ENCODE measurements at places on chromosomes 16 and 17.

DNA sequence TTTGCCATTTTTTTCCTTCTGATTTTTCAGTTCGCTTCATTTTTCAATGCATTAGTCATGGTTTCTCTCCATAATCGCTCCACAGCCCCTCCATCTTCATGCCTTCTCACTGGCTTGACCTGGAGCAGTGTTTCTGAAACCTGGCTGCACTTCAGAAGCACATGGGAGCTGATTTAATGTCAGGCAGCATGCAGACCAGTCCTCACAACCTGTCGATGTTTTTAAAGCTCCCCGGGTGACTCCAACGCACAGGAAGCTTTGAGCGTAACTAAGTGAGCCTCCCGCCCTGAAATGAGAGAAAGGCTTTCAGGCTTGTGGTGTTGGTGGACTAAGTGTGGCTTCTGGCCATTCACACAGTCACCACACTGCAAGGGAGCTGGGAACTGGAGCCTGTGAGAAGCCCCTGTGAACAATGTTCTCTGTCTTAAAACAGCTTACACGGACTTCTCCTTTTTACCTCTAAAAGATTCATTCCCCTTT is 16.8 kb upstream of the DRG2 start:
- peak; percentile 53 for DNase-seq

DNA sequence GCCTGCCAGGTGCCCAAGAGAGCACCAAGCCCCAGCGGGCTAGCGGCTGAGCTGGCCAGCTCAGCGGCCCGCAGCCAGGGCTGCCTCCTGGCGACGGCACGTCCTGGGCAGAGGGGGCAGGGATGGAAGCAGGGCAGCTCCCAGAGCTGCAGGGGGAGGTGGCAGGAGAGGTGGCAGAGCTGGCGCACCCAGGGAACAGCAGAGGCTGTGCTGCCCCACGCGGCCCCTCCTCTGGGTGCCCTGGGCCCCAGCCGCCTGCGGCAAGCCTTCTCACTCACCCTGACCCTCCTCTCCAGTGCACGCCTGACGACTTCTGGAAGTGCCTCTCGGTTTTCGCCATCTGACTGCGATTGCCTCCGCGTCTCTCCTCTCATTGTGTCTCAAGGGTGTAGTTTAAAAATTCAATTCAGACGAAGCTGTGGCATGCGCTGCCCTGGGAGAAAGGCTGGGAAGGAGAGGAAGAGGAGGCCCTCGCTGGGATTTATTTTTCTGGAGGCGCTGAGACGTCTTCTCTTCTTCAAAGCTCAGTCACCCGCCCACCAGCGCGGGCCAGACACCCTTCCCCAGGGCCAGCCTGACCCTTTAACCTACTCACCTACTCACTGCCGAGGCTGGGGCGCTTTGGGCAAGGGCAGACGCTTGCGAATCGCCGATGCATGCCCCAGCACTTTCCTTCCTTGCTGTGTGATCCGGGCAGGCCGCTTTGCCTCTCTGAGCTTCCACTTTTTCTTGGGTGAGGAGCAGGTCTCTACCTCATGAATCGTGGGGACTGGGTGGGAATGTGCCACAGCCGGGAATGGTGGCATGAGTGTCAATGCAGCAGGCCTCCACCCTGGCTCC is 24.9 kb downstream of the GSE1 start:
- DNase-seq = no peak

- DNase-seq = no peak
These were observed 662.5 kb upstream of the SALL1 start for GRCh38 chr16:51813609-51814008.

GRCh38 chr17:42253578-42253977 is 22.6 kb downstream of the STAT5B start:
- no peak for DNase-seq

DNA sequence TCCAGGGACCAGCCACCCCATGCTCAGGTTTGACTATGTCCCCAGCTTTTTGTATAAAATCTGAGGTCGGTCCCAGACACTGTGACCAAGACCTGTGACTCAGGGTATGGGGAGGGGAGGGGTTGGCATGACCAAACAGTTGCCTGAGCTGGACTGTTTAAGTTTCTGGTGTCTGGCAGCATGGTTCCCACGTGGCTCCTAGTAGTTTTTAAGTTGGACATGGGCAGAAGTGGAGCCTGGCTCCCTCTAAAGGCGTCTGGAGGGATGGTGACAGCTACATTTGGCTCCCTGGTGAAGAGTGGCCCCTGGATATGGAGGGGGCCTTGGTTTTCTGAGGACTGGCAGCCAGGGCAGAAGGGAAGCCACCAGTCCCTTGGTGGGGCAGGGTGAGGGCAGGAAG is 7.9 kb downstream of the SMCR8 start:
- DNase-seq = no peak

DNA sequence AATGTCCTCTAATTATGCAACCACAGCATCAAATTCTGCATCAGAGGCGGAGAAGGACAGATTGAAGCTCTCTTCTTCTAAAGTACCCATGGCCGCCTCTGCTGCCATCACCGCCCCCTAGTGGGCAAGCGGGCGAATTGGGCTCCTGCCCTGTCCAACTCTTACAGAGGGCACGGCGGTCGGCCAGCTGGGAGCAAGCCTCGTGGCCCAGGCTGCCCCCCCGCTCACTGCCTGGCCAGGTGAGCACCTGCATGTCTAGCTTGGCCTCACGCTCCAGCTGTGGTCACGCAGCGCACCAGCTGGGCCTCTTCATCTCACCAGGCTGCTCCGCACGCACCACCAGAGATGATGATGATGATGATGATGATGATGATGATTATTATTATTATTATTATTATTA is 146.1 kb upstream of the TOM1L1 start:
- DNase-seq = no peak

GRCh38 chr16:74439685-74440084 is 18.4 kb upstream of the CLEC18B start:
- DNase-seq = no peak

- no peak for DNase-seq
These were observed 51.0 kb upstream of the CA10 start for GRCh38 chr17:52209507-52209906.

GRCh38 chr16:54281535-54282201 is 4.9 kb downstream of the IRX3 start:
- no peak for DNase-seq

DNA sequence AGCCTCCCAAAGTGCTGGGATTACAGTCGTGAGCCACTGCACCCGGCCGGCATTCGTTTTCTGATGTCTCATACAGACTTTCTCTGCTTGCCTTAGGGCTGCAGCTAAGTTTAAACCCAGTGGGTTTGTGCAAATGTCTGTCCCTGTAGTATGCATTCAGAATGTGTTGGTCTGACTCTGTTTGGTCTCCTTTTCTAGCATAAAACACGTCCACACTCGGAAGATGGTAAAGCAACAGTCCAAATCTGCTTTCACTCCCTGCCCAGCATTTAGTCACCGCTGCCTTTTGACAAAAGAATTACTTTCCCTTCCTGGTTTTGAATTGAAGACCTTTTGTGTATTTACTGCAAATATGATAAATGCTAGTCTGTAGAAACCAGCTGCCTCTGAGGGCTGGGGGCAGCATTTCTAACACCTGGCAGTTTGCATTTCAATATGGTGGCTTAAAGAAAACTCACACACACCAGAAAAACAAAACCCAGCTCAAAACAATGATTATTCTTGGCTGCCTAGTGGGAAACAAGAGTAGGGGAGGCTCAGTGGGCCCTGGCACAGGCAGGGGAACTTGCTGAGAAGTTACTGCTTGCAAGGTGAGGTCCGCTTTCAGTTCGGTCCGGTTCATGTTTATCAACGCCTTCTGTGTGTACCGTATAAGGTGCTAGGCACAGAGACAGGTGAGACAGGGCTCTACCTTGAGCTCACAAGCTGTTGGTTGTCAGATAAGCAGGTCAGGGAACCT is 56.9 kb downstream of the MSI2 start:
- no peak for DNase-seq

- DNase-seq = no peak
These were observed 452 bp downstream of the SLC25A10 start for GRCh38 chr17:81712468-81713003.

DNA sequence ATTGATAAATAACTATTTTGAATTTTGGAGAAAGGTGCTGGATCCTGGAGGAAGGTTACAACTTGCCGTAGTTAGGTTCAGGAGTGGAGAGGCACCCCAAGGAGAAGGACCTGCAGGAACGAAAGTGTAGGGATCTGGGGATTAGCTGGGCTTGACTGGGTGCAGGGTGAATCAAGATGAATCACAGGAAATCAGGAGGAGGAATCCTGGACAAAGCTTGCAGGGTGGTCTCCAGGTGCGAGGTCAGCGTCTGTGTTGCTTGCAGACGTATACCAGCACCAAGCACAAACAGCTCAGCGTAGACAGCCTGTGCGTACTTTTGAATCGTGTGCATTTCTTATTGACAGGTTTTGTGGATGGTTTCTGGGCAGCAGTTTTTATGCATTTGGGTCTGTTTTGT is 144.3 kb downstream of the MSI2 start:
- no peak for DNase-seq

DNA sequence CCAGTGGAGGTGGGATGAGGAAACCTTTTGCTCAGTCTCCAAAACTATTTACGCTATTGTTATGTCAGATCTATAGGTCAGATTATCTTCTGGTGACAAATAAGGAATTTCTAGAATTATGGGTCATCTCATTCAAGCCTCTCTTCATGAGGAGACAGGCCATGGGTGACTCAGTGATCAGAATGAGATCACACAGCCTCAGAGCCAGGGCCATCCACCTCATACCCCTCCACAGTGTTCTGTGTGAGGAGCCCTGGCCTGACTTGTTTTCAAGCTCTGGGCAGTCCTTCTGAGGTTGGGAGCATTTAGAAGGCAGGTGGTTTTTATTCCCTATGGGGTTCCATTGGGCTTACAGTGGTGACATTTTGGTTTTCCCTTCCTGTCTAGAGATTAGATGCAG is 26.5 kb downstream of the YPEL2 start:
- DNase-seq = no peak

DNA sequence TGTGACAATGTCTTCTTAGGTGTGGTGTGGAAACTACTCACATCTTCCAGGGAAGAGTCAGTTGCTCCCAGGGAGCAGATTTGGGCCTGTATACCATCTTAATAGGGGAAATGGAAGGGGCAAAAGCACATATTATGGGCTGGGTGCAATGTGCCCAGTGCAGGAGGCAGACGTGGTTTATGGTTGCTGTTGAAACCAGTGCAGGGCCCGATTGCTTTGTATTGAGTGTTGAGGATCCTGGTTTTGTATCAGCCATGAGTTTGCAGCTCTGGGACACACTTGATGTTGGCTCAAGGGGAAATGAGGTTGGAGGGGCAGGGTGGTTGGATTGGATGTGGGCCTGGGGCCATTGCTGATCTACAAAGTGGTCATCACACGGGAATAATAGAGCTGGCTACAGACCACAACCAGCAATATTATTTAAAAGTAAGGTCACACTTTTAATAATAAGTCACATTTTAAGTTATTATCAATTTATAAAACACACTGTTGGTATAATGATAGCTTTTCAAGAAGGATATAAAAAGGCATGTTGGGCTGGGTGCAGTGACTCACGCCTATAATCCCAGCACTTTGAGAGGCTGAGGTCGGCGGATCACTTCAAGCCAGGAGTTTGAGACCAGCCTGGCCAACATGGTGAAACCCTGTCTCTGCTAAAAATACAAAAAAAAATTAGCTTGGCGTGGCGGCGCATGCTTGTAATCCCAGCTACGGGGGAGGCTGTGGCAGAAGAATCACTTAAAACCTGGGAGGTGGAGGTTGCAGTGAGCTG is 302.4 kb downstream of the SEC14L1 start:
- no peak for DNase-seq

DNA sequence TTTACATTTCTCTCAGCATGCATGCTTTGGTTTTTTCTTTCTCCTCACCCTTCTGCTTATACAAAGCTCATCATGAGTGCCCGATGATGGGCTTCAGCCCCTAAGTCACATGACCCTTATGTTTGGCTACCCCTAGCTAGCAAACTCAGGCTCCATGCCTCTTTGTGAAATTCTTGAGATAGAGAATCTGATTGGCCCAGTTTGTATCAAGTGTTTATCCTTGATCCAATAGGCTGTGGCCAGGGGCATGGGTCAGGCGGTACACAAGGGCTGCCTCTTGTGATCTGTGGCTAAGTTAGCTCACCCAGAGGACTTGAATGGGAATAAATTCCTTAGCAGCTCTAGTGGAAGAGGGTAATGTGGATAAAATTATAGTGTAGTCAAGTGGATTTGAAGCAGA is 11.5 kb upstream of the TOX3 start:
- no peak for DNase-seq

DNA sequence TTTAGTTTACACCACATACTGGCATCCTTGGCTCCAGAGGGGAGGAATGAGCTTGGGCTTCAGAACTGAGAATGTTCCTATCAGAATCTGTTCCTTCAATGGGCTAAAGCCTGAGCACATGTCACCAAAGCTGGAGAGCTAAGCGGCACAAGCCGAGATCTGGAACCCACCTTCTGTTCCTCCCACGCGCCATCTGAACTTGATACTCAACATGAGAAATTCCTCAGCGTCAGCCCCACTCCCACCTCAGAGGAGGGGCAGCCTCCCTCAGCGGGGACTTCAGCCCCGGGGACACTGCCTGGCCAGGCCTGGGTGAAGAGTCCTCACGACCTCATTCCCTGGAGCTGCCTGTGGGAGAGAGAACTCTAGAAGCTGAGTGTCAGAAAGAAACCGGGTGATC is 22.8 kb upstream of the SLC47A1 start:
- no peak for DNase-seq

DNA sequence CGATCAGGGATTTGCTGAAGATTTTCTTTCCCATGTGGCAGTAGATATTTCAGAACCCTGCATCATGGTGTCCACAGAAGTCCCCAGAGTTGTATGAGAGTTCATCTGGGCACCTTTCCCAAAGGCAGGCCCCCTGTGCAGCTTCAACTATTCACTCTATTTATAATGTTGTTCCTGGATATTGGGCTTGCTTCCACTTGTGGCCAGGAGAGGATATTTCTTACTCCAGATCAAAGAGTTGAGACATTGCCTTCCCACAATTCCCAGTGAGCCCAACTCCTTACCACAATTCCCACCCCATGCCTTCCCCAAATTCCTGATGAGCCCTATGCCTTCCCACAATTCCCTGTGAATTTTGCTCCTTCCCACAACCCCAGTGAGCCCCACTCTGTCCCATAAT is 206.9 kb downstream of the WWOX start:
- peak; percentile 27 for DNase-seq

DNA sequence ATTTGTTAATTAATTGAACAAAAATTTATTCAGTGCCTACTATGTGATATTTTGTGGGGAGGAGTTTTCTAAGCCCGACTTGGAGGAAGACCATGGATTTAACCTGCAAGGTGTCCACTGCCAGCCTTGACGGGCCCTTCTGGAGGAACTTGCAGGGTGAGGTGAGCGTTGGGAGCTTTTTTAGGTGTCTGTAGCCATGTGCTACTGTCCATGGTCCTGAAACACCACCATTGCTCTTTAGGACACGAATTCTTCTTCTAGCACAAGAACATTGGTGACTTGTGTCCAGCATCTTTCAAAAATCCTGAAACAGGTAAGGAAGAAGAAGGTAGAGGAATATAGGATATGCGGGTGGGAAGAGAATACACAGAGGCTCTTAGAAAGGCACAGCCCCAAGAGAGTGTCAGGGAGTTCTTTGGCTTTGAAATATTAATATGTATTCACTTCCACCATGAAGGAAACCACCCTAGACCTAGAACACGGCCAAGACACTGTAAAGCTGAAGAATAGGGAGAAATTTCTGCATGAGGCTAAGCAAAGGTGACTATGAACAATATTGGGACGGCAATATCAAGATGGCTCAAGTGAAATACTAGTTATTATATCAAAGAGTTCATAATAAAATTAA is 27.9 kb upstream of the OR4D1 start:
- DNase-seq = peak; percentile 71
